ENCODE measurements at places on chromosomes 3 and 15.

DNA sequence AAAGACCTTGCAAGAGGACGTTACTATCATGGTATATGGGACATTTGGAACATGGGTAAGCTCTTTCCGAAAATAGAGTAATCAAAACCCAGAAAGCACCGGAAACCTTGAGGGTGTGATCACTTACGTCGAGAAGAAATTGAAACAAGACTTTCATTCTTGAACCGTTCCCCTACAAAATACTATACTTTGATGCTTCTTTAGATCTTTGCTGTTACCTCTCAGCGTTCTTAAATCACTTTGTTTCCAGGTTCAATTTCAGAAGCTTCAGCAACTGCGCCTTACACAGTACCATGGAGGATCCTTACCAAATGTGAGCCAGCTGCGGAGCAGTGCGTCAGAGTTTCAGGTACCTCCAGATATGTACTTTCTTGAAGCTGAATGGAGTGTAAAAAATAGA lies 10.1 kb downstream of the CRTC3 start:
- no peak for DNase-seq

- DNase-seq, result peak; percentile 76
Measured at GRCh38 chr3:18481946-18482548, 56.9 kb upstream of the SATB1 start.

GRCh38 chr15:90177012-90177411 lies 24.1 kb upstream of the SEMA4B start:
- no peak for DNase-seq

- DNase-seq, result no peak
Measured at GRCh38 chr3:120646771-120647432, 35.1 kb downstream of the HGD start.

DNA sequence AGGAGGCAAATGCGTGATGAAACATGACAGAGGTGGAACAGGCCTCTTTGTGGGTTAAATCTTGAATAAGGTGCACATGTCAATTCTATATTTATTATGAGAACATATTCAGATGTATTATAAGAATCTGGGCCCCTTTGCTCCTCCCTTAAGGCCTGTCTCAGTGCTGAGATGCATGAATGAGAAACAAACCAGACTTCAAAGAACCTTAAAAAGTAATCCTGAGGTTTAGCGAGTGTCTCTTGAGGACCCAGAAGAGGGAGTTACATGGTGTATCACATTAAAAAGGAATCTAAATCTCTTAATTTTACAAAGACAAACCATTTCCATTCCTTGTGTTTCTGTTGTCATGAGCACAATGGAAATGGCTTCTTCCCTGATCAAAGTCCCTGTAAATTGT lies 170.9 kb upstream of the TBC1D5 start:
- DNase-seq, result no peak

All from NCI-H226 (cell line).